ENCODE measurements at places on chromosomes 16 and 17.

DNA sequence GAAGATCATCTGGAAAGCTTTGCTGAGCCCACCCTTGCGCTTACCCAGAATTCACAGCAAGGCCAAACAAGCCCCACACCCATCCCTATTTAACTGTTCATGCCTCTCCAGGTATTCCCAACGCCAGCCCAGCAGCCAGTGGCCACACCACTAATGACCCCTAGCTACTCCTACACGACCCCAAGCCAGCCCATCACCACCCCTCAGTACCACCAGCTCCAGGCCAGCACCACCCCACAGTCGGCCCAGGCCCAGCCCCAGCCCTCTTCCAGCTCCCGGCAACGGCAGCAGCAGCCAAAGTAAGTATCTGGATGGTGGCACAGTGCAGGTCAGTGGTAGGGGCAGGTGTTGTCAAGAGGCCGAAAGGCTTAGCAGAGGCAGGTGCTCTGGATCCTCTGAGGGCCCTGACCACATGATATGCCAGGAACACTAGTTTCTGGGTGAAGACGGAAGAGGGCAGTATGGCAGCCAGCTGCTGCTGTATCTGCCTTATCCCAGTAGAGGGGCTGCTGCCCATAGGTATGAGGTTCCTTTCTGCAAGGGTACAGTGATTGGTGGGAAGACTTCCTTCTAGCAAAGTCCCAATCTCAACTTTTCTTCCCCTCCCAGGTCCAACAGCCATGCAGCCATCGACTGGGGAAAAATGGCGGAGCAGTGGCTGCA, 10.7 kb downstream of the PROCA1 start:
- DNase-seq, result no peak

GRCh38 chr16:89442990-89443726, 47.2 kb downstream of the ANKRD11 start:
- DNase-seq, result no peak

DNA sequence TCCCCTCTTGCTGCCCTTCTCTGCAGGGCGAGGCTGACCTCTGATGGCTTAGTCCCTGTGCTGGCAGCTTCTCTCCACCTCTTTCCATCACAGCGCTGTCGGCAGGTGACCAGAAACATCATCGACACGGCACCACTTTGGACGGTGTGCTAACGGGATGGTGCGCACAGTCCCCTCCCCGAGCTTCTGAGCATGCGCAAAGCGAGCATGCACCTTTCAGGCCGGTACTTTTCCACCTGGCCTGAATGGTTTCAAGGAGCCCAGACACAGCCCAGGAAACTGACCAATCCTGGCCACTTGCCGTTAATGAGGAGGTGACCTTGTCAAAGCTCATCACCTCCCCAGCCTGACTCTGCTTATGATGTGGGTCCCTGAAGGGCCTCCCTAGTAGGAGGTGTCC, 54.8 kb downstream of the MGAT5B start:
- no peak for DNase-seq

- no peak for DNase-seq
Observed at GRCh38 chr17:58391302-58391984, 25.9 kb downstream of the RNF43 start.

- DNase-seq, result no peak
Observed at GRCh38 chr16:64957246-64957645, 164.6 kb downstream of the CDH11 start.

DNA sequence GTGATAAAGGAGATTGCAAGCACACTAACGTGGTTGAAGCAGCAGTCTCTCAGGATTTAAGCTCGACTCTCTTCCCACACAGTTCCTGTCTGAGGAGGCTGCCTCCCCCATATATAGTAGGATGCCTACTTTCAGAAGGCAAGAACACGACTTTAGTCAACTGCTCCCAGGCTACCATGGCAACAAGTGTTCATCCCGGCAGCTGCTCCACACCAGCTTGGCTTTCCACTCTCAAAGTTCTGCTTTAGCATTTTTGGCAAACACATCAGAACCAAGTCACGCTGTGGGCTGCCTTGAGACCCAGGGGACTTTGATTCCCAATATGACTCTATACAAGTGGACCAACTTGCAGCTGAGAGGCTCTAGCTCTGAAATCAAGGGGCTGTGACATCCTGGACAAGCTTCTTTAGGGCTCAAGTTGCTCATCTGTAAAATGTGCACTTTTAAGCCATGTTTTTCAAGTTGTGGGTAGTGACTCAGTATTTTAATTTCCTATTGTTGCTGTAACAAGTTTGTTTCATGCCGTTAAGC, 16.5 kb downstream of the ZP2 start:
- DNase-seq, result no peak

GRCh38 chr16:57044931-57045693, 47.3 kb upstream of the CPNE2 start:
- DNase-seq, result no peak

Data from BJ (cell line).